ENCODE measurements at places on chromosomes 1 and 21.

- DNase-seq, result no peak
These were observed 53.4 kb downstream of the RPS6KA1 start for GRCh38 chr1:26582836-26583460.

DNA sequence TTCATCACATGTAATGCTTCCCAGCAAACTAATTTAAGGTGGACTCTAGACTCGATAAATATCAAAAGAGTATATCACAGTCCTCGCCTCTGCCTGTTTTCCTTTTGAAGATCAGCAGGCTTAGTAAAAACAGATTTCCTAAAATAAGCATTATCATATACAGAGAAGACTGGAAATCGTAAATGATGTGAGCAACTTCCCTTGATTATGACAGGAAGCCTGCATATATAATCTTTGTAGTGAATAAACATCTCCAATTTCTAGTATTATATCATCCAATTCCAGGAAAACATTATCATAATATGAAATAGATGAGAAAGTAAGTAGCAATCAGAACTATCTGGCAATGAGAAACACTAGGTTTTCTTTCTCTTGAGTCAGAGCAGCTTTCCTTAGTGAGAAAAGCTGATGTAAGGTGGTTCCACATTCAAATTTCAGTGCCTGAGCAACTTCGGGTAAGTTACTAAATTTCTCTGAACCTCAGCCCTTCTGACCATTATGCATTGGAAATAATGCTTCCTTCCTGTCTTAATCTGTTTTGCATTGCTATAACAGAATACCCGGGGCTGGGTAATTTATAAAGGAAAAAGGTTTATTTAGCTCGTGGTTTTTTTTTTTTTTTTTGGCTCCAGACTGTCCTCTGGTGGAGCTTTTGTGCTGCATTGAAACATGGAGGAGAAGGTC lies 12.6 kb upstream of the POU2F1 start:
- peak; percentile 25 for DNase-seq

DNA sequence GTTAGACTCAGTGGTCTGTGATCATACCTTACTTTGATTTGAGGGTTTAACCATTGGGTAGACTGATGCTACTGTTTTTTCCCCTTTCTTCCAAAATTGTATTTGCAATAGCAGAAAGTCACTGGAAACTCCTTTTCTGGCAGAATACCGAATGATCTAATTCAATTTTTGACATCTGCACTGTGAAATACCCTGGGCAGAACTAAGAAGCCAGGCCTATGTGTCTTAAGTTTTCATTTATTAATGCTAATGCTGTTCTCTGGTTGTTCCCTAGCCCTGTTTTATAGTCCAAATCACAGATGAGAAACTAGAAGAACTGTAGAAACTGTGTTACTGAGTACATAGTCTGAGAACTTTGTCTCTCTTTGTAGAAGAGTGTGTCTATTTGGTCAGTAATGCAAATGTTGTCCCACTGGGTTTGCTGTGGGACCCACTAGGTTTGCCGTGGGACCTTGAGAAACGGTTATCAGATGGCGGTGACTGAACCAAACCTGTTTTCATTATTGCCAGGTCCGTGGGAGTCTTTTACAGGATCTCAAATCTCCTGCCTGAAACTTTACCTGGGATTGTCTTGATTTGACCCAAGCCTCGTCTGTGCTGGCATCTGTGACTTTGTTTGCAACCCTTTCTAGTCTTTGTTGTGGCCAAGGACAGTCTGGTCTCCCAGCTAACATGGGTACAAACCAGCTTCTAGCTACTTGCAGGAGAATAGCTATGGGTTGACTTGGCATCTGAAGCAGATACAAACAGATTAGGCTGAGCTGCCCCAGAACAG lies 41.4 kb downstream of the PEX14 start:
- DNase-seq, result no peak

DNA sequence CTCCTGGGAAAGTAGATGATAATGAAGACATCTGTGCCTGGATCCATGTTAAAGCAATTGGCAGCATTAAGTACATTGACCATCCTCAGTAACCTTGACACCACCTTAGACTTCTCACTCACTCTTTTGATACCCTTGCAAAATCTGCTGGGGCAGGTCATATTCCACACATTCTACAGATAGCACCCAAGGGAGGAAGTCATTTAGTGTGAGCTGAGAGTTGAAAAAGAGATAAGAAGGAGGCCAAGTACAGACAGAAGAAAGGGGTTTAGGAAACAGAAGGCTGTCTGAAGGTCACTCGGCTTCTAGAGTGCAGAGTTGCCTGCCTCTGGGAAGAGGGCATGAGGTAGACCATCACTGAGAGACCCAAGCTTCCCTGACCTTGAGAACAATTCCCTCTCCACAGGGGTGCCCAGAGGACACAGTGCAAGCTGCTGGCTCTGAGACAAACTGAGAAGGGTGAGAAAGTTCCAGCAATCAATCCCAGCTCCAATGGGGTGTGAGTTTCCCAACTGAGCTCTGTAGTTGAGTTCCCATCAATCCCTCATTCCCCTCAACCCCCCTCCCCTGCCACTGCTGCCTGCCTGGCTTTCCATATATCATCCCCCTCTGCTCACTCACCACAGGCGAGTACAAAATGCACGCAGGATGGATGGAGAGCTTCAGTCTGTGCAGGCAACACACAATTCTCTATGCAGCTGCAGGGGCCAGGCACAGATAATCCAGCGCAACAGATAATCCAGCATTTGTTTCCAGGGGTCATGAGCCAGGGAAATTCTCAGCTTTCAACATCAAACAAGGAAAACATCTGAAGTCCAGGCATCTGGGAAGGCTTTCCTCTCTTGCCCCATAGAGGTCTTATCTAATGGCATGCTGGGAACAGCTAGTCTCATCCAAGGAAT lies 7.4 kb upstream of the MOB3C start:
- no peak for DNase-seq

GRCh38 chr1:111989531-111990025 lies at the start of gene KCND3:
KCND3 (minus strand) TSS chr1:111989668.
- peak; percentile 20 for DNase-seq

DNA sequence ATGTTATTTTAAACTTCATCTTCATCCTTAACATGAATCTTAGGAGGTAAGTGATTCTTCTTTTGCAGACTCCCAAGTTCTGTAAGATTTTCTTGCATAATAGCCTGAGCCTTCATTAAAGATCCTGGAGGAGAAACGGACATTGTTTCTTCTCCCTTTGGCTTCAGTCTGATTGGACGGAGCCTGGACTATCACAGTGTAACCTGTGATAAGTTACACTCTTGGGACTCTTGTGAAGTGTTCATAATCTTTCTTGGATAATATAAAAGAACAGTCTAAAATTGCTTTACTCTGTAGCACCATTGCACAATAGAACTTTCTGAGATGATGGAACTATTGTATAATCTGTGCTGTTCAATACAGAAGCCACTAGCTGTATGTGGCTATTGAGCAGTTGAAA lies 244.8 kb downstream of the DNM3 start:
- DNase-seq, result no peak

GRCh38 chr1:11728126-11728806 lies 7.7 kb upstream of the AGTRAP start:
- DNase-seq, result no peak

DNA sequence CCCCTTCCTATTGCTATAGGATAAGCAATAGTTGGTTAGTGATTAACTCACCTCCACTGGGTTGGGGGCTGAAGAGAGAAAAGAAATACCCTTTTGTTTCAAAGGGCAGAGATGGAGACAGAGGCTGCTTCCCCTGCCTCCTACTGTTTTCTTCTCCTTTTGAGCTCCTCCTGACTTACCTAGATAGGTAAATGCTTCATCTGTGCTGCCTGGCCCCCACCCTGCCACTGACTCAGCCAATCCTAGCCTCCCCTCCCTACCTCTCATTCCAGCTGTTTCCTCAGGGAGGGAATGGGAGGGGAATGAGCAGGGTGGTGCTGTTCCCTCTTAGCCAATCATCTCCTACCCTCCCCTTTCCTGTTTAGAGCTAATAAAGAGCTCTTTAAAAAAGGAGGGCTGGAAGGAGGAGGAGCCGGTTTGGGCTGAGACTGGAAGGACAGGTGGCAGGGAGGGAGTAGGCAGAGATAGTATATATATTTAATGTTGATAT lies at the start of gene C1orf116:
Gene C1orf116, minus strand, starts transcription at position 229 of the 490 bp plus-strand sequence. CDS start 5,158 bp downstream, outside the sequence.
- DNase-seq, result no peak

DNA sequence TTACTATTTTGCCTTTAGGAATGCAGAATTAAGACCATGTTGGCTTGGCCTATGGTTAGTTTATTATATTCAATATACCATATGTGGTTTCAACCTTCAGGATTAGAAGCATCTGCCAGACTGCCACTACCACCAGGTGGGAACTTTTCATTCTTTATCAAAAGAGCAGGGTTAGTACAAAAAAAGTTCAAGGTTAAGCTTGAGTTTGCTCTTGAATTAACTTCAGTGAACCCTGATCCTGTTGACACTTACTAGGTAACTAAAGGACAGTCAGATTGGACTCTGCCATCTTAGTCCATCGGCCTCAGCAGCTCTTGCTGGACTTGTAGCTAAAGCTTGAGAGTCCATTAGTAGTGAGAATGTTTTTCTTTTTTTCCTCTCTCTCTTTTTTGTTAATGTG lies 22.1 kb downstream of the CLIC4 start:
- DNase-seq, result no peak

DNA sequence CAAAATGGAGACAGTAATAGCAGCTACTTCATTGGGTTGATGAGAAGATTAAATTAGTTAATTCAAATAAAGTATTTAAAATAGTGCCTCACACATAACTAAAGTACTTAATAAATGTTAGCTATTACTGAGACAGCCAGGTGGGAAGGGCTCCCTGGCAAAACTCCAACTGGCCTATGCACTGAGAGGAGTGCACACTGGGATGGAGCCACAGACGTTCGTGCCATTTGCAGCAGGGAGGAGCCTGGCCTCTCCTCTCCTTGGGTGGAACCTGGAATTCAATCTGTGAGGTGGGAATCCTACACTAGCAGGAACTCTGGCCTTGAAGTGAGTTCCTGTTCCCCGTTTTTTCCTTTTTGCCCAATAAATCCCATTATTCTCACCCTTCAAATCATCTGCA lies 28.1 kb downstream of the SLC5A9 start:
- no peak for DNase-seq

DNA sequence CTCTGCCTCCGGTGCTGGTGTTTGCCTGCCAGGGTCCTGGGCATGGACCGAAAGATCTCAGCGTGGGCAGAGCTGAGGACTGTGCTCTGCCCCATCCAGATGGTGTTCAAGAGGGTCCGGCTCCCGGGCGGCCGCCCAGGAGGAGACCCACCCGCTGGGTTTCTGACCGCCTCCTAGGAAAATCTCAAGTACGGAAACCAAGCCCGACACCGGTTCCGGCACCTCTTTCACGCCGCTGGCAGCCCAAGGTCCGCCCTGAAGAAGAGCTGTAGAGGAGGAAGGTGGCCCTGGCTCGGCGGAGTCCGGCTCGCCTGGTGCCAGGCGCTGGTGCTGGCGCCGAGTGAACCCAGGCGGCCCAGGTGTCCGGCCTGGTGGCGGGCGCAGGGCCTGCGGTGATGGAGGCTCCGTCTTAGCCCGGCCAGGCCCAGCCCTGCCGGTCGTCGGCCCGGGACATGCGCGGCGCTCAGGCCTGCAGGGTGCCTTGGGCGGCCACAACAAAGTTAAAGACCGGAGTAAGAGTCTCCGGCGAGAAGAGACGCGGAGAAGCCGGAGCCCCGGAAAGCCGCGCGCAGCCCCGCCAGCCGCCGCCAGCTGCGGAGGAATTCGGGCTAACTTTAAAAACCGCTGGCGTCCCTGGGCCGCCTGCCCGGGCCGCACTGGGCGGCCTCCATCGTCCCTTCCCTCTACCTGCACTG lies 1.5 kb downstream of the GRIK3 start:
- DNase-seq, result no peak

GRCh38 chr1:235403593-235403992 lies 36.4 kb downstream of the TBCE start:
- DNase-seq, result no peak

GRCh38 chr1:95049935-95050334 lies 22.8 kb downstream of the ALG14 start:
- no peak for DNase-seq

DNA sequence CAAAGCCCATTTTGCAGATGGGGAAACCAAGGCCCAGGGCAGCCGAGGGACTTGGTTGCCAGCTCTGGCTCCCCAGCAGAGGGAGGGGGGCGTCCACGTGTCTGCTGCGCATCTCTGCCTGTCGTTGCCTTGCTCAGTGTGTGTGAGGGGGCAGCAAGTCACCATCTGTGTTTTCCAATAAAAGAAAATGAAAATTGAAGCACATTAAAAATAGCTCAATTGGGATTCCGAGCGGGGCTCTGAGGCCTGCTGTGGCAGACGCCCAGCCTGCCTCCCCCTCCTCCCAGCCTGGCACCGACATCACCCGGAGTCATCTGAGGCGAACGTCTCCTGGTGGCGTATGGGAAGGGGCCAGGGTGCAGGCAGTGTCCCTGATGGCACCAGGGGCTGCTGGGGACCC lies 51.2 kb downstream of the EPHB2 start:
- no peak for DNase-seq

GRCh38 chr1:227788271-227789083 lies 27.0 kb upstream of the PRSS38 start:
- DNase-seq, result no peak

DNA sequence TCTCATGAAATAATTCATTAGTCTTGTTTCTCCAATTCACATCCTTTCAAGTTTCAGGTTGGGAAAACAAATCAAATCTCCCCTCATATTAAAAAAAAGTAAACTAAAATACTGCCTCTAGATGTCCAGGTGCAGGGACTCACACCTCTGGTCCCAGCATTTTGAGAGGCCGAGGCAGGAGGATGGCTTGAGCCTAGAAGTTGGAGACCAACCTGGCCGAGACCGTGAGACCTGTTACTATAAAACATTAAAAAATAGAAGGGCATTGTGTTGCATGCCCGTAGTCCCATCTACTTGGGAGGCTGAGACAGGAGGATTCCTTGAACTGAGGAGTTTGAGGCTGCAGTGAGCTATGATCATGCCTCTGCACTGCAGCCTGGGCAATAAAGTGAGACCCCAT lies 61.9 kb downstream of the ST6GALNAC5 start:
- no peak for DNase-seq

- DNase-seq, result no peak
These were observed 22.7 kb upstream of the SCAF4 start for GRCh38 chr21:31754708-31754960.

GRCh38 chr1:59013276-59013927 lies 229.6 kb upstream of the JUN start:
- DNase-seq, result no peak

DNA sequence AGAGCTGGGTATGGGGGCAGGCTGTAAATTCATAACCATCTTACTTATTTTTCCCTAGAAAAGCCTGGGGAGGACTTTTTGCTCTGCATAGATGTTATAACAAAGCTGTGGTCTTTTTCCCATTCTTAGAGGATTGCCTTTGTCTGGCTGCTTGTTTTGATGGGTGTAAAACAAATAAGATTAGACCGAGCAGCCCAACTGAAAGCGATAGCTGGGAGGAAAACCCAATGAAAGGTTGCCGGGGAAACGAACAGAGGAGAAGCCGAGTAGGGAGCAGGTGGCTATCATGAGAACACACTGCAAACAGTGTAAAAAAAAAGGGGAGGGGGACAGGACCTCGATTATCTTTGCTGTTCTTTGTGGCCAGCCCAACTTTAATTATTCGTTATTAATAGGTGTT lies 1.9 kb downstream of the ELAVL4 start:
- DNase-seq, result no peak

- DNase-seq, result peak; percentile 51
These were observed 1.0 kb downstream of the ARID4B start for GRCh38 chr1:235326719-235327558.
